Gastrocnemius medialis (tissue), 4 donors: ENCODE measurements at places on chromosomes 7 and 10. TPM values are rescaled to one million over a fixed set of nuclear protein-coding genes. Genes with fewer than 3 reads are reported as not detected.

PDE6C gene
- total RNA-seq = not detected

ZWINT gene
- 1.2 TPM for total RNA-seq

RHBDD2 gene
- total RNA-seq = 52.1 TPM

DNA sequence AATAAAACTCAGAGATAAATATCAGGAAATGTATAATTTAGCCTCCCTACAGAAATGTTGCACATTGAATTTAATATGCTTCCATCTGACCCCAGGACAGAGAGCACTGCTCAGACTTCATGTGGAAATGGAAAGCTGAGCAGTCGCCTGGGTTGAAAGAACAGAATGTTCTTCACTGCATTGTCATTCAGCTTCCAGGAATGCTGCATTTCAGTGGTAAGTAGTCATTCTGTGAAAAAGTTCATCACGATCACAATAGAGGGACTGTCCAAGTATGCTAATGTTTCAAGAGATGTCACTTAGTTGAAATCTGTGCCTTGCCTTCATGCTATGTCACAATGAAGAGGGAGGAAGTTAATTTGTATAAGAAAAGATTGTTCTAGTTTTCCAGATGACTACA, 147.3 kb downstream of the NRCAM start:
- no peak for DNase-seq
- H3K27ac ChIP-seq = no peak overlapping the region
- H3K4me3 ChIP-seq = no peak overlapping the region
- H3K27me3 ChIP-seq = no peaks in the 10 kb centered on the region

DNA sequence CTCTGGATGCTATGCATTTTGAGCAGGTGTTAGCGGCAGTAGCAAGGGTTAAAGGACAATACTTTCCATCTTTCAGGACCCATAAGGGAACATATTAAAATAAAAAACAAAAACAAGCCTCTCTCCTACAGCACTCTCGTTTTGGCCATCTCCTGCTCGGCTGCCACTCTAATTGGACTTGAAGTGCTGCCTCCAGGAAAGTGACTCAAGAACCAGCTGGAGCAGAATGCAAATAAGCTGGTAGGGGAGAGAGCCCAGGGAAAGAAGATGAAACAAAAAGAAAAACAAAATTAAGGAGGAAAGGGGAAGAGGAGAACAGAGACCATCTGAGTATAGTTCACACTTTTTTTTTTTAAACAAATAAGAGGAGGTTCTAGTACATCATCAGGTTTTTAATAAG, 65.6 kb downstream of the HBP1 start:
- H3K4me3 ChIP-seq = no peak overlapping the region
- no peak overlapping the region for H3K27ac ChIP-seq
- no peak for DNase-seq
- H3K27me3 ChIP-seq = no peaks in the 10 kb centered on the region
- no peaks in the 10 kb centered on the region for H3K36me3 ChIP-seq
- H3K4me1 ChIP-seq = peaks cover 11% of the 10 kb centered on the region

DNA sequence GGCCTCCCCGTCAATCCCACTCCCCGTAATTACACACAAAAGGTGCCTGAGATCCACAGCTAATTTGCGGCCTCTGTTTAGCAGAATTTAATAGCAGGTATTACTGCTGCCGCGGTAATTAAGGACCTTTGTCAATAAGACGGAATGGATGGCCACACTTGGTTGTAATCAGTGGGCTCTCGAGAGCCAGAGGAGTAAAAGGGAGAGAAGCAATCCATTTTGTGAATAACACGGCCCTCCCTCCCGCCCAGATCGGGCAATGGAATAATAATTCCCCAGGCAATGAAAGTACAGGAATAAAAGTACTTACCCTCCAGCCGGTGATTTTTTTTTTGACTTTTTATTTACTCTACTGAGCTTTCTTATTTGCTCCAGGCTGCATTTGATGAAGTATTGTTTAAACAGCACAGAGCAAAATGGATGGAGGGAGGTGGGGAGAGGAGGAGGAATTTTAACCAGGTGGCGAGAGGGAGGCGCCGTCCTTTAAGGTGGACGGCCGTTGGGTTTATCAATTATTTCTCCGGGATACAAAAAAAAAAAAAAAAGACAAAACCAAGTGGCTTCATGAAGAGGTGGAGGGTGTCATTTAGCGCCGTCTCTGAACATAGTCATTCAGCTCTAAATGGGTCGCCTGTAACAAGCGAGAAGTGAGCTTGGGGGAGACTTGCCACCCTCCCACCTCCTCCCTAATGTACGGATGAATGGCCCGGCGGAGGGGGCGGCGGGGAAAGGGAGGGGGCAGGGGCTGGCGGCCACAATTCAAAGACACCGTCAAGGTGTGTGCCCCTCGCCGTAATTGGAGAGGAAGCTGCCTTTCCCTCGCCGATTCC, 120.3 kb downstream of the BUB3 start:
- H3K4me3 ChIP-seq = no peak overlapping the region
- DNase-seq = no peak
- no peaks in the 10 kb centered on the region for H3K36me3 ChIP-seq
- H3K27me3 ChIP-seq = no peaks in the 10 kb centered on the region
- H3K27ac ChIP-seq = no peak overlapping the region
- no peaks in the 10 kb centered on the region for H3K4me1 ChIP-seq

DNA sequence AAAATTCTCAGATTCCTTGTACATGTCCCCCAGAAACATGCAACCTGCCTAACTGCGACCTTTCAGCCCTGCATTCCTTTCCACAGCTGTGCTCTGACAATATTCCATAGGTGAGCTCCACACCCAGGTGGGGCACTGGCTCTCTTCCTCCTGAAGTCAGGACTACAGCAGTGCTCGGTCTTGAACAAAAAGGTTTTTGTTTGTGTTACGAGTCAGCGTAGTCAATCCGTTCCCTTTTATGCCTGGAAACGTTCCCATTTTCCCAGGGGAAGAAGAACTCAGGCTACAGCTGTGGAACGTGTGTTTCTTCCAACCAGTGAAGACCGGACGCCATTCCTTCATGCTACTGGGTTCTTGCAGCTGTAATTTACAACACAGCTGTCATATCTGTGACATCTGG, 52.4 kb upstream of the PFKP start:
- H3K27me3 ChIP-seq = peaks cover 17% of the 10 kb centered on the region
- no peaks in the 10 kb centered on the region for H3K4me1 ChIP-seq
- no peak overlapping the region for H3K4me3 ChIP-seq
- no peak overlapping the region for H3K27ac ChIP-seq
- DNase-seq = no peak
- H3K36me3 ChIP-seq = no peaks in the 10 kb centered on the region

- DNase-seq = no peak
- H3K27me3 ChIP-seq = no peaks in the 10 kb centered on the region
- peak overlapping the region; percentile 68 for H3K27ac ChIP-seq
- no peaks in the 10 kb centered on the region for H3K36me3 ChIP-seq
- H3K4me3 ChIP-seq = no peak overlapping the region
- peaks cover 59% of the 10 kb centered on the region for H3K4me1 ChIP-seq
These were observed 36.8 kb downstream of the WIPF3 start for GRCh38 chr7:29843093-29843492.

GRCh38 chr10:114346176-114347031, 57.9 kb downstream of the AFAP1L2 start:
- H3K27me3 ChIP-seq = no peaks in the 10 kb centered on the region
- no peak overlapping the region for H3K4me3 ChIP-seq
- DNase-seq = no peak
- H3K27ac ChIP-seq = peak overlapping the region; percentile 10
- no peaks in the 10 kb centered on the region for H3K4me1 ChIP-seq

GRCh38 chr7:47651355-47652317, 69.7 kb upstream of the TNS3 start:
- H3K36me3 ChIP-seq = no peaks in the 10 kb centered on the region
- no peak overlapping the region for H3K27ac ChIP-seq
- H3K4me1 ChIP-seq = no peaks in the 10 kb centered on the region

DNA sequence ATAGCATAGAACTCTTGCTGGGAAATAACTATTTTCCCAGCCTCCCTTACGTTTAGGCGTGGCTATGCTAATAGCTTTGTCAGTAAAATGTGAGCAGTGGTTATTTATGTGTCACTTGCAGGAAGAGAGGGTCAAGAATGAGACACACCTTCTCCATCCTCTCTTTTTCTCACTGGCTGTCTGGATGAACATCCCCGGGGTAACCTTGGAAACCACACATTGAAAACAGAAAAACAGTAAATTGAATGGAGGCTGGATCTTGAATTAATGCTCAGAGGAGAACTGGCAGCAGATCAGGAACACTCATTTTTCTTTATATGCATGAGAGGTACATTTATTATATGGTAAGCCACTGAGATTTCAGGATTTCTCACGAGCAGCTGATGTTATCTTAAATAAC, 127.6 kb downstream of the DNAJB9 start:
- no peak for DNase-seq
- no peaks in the 10 kb centered on the region for H3K4me1 ChIP-seq
- no peak overlapping the region for H3K27ac ChIP-seq
- no peak overlapping the region for H3K4me3 ChIP-seq
- no peaks in the 10 kb centered on the region for H3K27me3 ChIP-seq
- H3K36me3 ChIP-seq = no peaks in the 10 kb centered on the region

GRCh38 chr10:7027913-7028808, 382.7 kb downstream of the SFMBT2 start:
- no peaks in the 10 kb centered on the region for H3K4me1 ChIP-seq
- no peak overlapping the region for H3K4me3 ChIP-seq
- no peak for DNase-seq

DNA sequence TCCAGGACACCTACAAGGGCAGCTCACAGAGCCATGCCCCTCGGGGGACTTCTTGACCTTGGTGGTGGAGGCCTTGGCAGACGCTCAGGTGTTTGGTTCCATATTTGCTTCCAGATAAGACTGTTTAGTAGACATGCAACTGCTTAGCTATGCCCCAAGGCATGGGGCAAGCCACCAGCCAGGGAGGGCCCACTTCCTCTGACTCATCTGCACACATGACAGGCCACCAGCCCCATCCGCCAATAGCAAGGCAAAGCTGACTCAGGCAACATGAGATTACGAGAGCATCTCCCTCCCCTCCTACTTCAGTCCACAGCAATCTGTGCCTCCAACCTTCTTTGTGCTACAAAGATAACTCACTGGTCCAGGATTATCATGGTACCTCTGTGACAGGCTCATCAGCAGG, 54.9 kb downstream of the KCNMA1 start:
- peak overlapping the region; percentile 10 for H3K27ac ChIP-seq
- peaks cover 42% of the 10 kb centered on the region for H3K4me1 ChIP-seq
- DNase-seq = peak; percentile 66
- no peaks in the 10 kb centered on the region for H3K36me3 ChIP-seq

- no peaks in the 10 kb centered on the region for H3K36me3 ChIP-seq
- H3K4me1 ChIP-seq = no peaks in the 10 kb centered on the region
- H3K4me3 ChIP-seq = no peak overlapping the region
These were observed 37.3 kb downstream of the SLC16A9 start for GRCh38 chr10:59672150-59672875.

DNA sequence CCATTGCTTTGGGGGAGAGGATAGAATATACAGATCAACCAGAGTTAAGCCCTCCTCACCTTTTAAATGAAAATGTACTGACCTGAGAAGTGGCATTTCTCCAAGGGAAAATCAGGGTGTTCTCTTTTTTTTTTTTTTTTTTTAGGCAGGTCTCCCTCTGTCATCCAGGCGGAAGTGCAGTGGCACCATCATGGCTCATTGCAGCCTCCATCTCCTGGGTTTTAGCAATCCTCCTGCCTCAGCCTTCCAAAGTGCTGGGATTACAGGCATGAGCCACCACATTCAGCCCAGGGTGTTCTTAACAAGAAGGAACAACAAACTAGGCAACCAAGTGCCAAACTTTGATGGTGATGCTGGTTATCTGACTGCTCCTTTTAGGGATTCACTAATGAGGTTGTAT, 111.0 kb downstream of the SVOPL start:
- DNase-seq = no peak
- H3K27ac ChIP-seq = no peak overlapping the region
- no peak overlapping the region for H3K4me3 ChIP-seq
- H3K36me3 ChIP-seq = no peaks in the 10 kb centered on the region

GRCh38 chr10:67476201-67476600, 219.8 kb downstream of the CTNNA3 start:
- no peak overlapping the region for H3K4me3 ChIP-seq
- no peak for DNase-seq
- no peaks in the 10 kb centered on the region for H3K4me1 ChIP-seq
- no peaks in the 10 kb centered on the region for H3K27me3 ChIP-seq

GRCh38 chr7:106566196-106566595, 94.8 kb downstream of the CCDC71L start:
- no peak for DNase-seq
- H3K36me3 ChIP-seq = no peaks in the 10 kb centered on the region
- peaks cover 14% of the 10 kb centered on the region for H3K4me1 ChIP-seq
- H3K27me3 ChIP-seq = no peaks in the 10 kb centered on the region

GRCh38 chr7:70679661-70680060, 452.3 kb upstream of the GALNT17 start:
- H3K27me3 ChIP-seq = no peaks in the 10 kb centered on the region
- no peak for DNase-seq
- no peak overlapping the region for H3K4me3 ChIP-seq
- H3K27ac ChIP-seq = no peak overlapping the region
- no peaks in the 10 kb centered on the region for H3K4me1 ChIP-seq

- H3K4me1 ChIP-seq = peaks cover 33% of the 10 kb centered on the region
- no peak for DNase-seq
- H3K4me3 ChIP-seq = no peak overlapping the region
- no peaks in the 10 kb centered on the region for H3K27me3 ChIP-seq
These were observed 3.4 kb upstream of the BMPR1A start for GRCh38 chr10:86753051-86753450.

DNA sequence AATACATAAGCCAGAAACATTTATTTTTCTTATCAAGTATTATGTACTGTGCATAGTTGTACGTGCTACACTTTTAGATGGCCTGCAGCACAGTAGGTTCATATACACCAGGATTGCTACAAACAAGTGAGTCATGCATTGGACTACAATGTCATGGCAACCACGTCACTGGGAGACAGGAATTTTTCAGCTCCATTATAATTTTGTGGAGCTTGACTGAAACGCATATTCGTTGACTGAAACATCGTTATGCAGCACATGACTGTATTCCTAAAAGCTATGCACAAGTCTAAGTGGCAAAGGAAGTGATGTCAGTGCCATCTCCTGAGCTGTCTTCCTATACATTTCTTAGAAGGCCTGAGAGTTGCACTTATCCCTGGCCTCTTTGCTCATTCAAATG, 871.8 kb downstream of the IPMK start:
- H3K27ac ChIP-seq = no peak overlapping the region
- H3K4me1 ChIP-seq = no peaks in the 10 kb centered on the region
- no peaks in the 10 kb centered on the region for H3K27me3 ChIP-seq
- H3K4me3 ChIP-seq = no peak overlapping the region

- no peak for DNase-seq
- no peaks in the 10 kb centered on the region for H3K36me3 ChIP-seq
- H3K4me1 ChIP-seq = peaks cover 18% of the 10 kb centered on the region
- no peak overlapping the region for H3K4me3 ChIP-seq
- no peak overlapping the region for H3K27ac ChIP-seq
- H3K27me3 ChIP-seq = no peaks in the 10 kb centered on the region
These were observed 13.8 kb upstream of the GPR146 start for GRCh38 chr7:1030444-1031070.

DNA sequence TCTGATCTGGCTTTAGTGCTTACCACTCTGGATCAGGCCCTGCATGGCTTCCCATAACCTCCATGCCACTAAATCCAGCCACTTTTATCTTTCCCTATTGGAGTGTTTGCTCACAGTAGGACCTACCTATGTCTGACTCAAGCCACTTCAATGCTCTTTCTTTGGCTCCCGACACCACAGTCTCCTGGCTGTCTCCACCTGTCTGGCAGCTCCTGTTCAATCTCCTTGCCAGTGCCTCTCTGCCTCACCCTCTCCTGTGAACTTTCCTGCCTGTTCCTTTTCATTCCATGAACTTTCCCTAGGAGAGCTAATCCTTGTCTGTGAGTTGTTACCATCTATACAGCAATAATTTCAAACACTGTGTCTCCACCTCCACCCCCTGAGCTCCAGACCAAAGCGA, 82.6 kb upstream of the UCN3 start:
- no peaks in the 10 kb centered on the region for H3K36me3 ChIP-seq
- no peak for DNase-seq
- H3K27ac ChIP-seq = no peak overlapping the region
- H3K4me1 ChIP-seq = no peaks in the 10 kb centered on the region
- H3K27me3 ChIP-seq = no peaks in the 10 kb centered on the region
